Stimulated activated memory B cell treated with anti-CD40 and anti-IgM and Interleukin-4, amounts not matched to agents 10 μg/mL and 1 μg/mL and 100 μg/mL, for 72 hours (primary cell): ENCODE measurements at places on chromosomes 2 and 18.
A peak's percentile ranks its signal among the peaks of the same experiment; 100 is the strongest.

- ATAC-seq: no peak
Observed at GRCh38 chr2:43729491-43730174, 44.2 kb upstream of the DYNC2LI1 start.

GRCh38 chr18:79866889-79867574 lies 69.3 kb downstream of the KCNG2 start:
- no peak for ATAC-seq

DNA sequence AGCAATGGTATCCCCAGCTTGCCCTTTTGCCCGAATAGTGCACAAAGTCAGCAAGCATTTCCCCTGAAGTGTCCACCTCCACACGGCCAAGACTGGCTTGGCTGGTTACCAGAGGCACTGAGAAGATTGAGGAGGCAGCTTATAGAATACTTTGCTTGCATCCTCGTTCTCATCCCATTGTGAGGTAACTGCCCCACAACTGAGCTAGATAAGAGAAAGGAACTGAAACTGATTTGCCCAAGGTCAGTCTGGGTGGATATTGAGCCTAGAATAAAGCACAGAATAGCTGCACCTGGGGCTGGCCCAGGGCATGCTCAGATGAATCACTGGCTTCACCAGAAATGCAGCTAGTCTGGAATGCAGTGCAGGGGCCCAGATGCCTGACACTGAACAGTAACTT lies 32.7 kb upstream of the MAP4K3 start:
- peak; percentile 98 for ATAC-seq

DNA sequence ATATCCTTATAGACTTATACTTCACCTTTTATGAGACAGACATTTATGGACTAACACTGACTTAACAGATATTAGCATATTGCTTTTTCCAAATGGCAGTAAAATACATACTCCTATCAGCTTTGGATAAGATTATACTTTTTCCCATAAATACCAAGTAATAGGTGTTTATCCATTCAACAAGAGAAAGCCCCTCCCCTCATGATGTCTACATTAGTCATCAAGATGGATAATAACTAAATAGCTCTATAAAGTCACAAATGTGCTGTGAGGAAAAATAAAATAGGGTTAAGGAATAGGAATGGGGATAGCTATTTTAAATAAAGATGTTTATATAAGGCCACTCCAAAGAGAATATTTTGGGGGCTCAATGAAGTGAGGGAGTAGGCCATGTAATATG lies 39.4 kb downstream of the CSRNP3 start:
- ATAC-seq: no peak

GRCh38 chr18:42937436-42937835 lies 178.0 kb downstream of the RIT2 start:
- ATAC-seq: no peak

DNA sequence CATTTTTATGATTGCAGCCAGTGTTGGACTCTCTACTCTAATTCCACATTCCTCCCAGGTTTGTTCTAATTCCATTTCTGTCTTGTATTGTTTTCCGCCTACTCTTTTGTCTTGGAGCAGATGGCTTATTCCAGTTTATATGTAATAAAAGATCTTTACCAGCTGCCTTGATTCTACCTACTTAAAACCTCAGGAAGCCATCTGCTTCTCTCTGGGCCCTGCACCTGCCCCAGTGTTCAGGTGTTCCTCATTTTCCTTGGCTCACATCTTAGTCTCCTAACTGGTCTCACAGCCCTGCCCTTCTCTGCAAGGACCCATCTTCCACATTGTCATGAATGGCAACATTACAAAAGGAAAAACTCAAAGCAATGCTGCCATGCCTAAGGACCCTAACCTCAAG lies 21.0 kb upstream of the IL37 start:
- ATAC-seq: no peak

- ATAC-seq: no peak
Observed at GRCh38 chr2:10471046-10471571, 23.0 kb upstream of the ODC1 start.

- ATAC-seq: no peak
Observed at GRCh38 chr2:225512469-225512868, 113.0 kb downstream of the NYAP2 start.

DNA sequence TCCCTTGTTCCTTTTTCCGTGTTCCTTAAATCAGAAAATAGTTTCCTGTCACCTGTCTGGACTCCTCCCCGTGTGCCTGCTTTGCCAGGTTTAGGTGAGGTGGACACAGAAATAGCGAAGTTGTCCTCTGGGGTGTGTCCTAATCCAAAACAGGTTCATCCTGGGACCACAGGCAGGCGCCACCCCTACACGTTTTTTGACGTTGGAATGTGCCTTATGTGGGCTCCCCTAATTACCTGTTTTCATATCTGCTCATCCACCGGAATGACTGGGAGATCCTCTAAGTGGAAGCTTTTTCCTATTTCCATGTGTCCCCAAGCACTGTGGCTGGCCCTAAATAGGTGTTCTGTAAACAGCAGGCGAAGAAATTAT lies 49.0 kb upstream of the PAIP2B start:
- no peak for ATAC-seq

GRCh38 chr2:62404913-62405312 lies 101.1 kb downstream of the TMEM17 start:
- no peak for ATAC-seq

- no peak for ATAC-seq
Observed at GRCh38 chr2:197908156-197908555, 103.8 kb downstream of the PLCL1 start.

- no peak for ATAC-seq
Observed at GRCh38 chr2:107717661-107718060, 109.0 kb upstream of the RGPD4 start.

DNA sequence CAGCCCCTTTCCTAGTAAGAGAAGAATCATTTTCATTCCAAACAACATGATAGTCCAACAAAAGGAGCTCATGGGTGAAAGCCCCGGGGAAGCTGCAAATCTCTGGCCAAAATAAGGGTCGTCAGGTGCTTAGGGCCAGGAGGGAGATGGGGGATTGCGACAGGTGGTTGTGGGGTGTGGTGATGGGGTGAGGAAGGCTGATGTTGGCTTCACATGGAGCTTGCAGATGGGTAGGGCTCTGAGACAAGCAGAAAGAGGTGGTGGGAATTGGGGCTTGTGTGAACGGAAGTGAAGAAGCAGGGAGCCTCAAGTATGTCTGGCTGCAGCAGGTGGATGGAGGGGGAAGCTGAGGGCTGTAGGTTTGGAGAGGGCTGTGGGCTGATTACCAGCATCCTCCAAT lies 126.1 kb downstream of the CLIP4 start:
- ATAC-seq: no peak

DNA sequence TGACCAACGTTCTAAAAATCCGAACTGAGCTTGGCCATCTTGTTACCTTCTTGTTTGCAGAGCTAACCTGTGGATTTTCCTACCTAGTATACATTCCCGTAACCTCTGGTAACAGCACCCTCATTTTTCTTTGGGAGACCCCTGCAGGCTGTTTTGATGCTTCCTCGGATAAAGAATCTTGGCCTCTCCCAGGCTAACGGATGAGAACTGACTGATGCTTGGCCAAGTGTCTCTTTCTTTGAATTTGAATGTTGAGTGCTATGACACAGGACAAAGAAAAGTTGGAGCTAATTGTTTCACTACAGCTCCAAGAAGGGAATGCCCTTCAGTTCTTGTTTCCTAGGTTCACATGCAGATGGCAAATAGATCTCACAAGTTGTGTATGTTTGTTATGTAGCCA lies 19.3 kb upstream of the CAVIN2 start:
- no peak for ATAC-seq

DNA sequence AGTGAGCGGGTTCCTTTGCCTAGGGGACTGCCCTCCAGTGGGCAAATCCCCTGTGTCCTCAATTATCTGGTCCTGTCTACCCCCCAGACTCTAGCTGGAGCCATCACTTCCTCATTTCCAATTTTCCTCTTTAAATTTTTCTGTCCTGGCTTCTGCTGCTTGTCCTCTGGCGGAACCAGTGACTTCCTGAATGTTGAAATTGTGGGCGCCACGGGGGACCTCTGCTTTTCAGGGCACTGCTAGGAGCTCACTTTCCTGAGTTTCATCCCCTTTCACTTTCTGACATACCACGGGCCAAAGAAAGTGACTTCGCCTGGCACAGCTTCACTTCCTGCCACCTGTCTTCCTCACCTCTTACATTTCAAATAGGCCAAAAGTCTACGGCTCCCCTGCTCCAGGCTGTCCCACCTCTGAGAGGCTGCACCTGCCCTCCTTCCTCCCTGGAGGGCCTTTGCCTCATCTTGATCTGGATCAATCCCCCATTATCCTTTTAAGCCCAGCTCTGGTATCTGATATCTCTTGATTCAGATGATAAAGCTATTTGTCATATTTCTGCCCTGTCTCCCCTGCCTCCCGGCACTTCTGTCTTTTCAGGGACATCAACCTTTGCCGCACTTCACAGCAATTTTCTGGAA lies 1.4 kb upstream of the MARCO start:
- ATAC-seq: no peak

DNA sequence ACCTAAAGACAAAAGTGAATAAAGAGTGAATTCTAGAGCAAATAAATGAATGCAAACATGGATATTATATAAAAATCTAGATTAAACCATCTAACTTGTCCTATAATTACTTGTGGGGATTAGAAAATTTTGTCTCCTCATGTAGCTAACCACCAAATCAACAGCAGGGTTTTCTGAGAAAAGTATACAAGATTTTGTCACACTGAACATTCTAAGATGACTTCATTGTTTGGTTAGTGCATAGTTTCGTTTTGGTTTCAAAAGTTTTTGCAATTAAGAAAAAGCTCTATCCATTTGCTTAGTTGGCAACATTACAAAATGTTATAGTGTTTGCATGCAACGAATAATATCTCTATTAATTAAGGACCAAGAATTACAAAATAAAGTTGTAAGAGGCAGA lies 125.0 kb downstream of the LRP2 start:
- no peak for ATAC-seq

DNA sequence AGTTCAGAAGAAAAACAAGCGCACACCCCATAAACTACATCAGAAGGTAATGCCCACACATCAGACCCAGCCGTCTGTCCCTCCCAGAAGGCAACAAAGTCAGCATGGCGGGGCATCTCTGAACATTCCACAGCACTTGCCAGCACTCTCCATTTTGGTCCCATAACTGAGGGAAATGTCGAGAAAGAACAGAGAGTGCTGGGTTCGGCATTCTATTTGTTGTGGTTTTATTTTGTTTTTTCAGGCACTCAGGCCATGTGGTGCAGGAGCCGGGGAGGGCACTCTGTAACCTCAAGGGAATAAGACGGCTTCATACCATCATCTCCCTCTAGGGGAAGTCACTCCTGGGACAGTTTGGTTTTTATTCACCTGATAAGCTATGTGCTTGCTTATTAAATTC lies 156.0 kb downstream of the SEPTIN10 start:
- peak; percentile 25 for ATAC-seq

- ATAC-seq: no peak
Observed at GRCh38 chr2:44943693-44944101, 2.2 kb downstream of the SIX3 start.

DNA sequence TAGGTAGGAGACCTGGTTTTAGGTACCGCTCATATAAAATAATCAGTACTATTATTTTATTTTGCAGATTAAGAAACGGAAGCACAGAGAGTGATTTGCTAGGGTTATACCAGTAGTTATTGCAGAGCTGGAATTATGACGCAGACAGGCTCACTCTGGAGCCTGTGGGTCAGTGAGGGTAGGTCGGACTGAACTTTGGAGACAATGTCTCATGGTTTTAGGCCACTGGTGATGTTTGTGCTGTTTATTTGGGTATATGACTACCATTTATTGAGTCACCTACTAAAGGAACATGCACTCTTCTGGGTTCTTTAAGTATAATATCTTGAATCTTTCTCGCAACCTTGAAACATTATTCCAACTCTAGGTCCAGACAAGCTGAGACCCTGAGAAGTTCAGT lies 33.5 kb upstream of the IL1R1 start:
- no peak for ATAC-seq

- no peak for ATAC-seq
Observed at GRCh38 chr2:3171564-3172264, 205.9 kb downstream of the EIPR1 start.

DNA sequence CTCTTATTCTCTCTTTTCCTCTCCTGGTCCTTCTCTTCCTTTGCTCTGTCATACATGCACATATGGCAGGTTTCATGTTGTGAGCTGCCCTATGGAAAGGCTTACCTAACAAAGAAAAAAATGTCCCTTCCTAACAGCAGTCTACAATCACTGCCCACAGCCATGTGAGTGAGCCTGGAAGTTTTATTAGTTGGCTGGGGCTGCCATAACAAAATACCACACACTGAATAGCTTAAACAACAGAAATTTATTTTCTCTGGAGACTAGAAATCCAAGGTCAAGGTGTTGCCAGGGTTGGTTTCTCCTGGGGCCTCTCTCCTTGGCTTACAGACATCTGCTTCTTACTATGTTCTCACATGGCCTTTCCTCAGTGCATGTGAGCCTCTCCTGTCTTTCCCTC lies 142.1 kb downstream of the TRIB2 start:
- ATAC-seq: no peak

DNA sequence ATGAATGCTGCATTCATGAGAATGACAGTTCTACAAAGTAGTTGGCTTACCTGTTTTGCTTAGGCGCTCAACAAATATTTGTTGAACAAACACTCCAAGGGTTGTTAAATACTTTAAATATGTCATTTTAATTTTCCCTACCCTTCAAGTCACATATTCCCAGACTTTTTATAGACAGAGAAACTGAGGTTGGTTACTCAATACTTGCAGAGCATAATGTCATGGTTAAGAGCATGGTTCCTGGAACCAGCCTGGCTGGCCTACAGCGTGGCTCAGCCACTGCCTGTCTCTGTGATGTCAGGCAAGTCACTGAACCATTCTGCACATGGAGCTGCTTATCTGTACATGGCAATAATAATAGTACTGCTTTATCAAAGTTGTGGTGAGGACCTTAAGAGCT lies 120.0 kb upstream of the STK17B start:
- ATAC-seq: peak; percentile 56

DNA sequence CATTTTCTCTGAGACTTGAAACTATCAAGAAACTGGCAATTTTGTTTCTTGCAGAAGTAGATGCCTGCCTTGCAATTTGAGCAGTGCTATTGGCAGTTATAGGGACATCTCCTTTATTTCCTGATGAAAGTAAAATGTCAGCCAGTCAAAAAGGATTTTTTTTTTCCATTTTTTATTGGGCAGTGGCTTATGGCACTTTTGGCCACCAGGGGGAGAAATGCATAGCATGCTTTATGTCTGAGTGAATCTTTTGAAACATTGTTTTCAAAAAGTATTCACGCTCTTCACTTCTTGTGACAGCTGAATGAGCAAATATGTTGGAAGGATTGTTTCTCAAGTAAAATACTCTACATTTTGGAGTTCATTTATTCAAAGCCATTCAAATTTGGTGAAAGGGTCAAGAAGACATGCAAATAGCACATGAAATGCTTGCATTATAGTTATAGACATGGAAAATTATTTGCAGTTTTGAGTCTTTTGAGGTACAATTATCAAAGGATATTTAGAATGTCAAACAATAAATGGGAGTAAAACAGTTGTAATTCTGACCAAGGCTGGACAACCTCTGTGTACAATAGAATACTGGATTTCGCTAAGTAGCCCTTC lies 491.0 kb downstream of the CDH2 start:
- ATAC-seq: no peak

DNA sequence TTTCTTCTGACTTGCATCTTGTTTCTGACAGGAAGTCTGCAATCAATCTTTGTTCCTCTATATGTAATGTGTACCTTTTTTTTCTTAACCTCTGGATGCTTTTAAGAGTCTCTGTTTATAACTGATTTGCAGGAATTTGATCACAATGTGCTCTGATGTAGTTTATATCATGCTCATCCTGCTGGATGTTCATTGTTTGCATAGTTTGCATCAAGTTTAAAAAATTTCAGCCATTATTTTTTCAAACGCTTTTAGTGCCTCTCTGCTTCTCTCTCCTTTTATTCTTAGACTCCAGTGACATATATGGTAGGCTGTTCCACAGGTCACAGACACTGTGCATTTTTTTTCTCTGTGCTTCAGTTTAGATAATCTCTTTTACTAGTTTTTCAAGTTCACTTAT lies 23.9 kb downstream of the RBKS start:
- ATAC-seq: no peak
